ENCODE measurements at places on chromosomes 7 and 10.

- no peak for DNase-seq
Measured at GRCh38 chr10:34231441-34232180, 583.5 kb downstream of the PARD3 start.

GRCh38 chr10:45461034-45461433 is 87.0 kb downstream of the ALOX5 start:
- no peak for DNase-seq

DNA sequence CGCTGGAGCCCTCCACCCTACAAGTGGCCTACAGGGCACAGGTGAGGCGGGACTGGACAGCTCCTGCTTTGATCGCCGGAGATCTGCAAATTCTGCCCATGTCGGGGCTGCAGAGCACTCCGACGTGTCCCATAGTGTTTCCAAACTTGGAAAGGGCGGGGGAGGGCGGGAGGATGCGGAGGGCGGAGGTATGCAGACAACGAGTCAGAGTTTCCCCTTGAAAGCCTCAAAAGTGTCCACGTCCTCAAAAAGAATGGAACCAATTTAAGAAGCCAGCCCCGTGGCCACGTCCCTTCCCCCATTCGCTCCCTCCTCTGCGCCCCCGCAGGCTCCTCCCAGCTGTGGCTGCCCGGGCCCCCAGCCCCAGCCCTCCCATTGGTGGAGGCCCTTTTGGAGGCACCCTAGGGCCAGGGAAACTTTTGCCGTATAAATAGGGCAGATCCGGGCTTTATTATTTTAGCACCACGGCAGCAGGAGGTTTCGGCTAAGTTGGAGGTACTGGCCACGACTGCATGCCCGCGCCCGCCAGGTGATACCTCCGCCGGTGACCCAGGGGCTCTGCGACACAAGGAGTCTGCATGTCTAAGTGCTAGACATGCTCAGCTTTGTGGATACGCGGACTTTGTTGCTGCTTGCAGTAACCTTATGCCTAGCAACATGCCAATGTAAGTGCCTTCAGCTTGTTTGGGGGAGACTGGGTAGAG is at the start of gene COL1A2:
Gene COL1A2, plus strand, starts transcription at position 459 of the 704 bp plus-strand sequence. Its CDS starts 137 bp downstream, at position 596.
- peak; percentile 63 for DNase-seq

- DNase-seq, result no peak
Measured at GRCh38 chr7:98281757-98282606, 496 bp downstream of the BRI3 start.

- DNase-seq, result no peak
Measured at GRCh38 chr10:51433949-51434475, 265.4 kb downstream of the CSTF2T start.

DNA sequence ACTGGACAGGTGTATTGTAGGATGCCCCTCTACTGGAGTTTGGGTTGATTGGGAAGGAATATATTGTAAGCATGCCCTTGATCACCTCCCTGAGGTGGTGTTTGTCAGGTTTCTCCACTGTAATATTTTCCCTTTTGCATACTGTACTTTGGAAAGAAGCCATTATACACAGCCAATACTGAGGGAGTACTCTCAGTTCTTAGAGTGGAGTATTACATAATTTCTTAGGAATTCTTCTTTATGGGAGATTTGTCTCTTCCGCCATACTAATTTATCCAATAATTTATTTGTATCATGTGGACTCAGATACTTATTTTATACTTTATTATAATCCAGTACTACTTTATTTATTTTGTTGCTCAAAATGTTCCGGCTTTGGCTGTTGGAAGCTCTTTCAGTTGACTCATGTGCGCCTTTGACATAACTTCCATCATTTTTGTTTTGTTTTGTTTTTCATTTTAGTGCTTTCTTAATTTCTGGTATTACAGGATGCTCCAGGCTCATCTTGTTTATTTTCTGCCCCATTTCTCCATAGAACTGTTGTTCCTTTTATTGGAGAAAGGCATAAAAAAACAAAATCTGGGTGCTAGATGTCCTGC is 29.7 kb downstream of the MKLN1 start:
- no peak for DNase-seq

- no peak for DNase-seq
Measured at GRCh38 chr10:63711361-63711760, 190.2 kb downstream of the REEP3 start.

DNA sequence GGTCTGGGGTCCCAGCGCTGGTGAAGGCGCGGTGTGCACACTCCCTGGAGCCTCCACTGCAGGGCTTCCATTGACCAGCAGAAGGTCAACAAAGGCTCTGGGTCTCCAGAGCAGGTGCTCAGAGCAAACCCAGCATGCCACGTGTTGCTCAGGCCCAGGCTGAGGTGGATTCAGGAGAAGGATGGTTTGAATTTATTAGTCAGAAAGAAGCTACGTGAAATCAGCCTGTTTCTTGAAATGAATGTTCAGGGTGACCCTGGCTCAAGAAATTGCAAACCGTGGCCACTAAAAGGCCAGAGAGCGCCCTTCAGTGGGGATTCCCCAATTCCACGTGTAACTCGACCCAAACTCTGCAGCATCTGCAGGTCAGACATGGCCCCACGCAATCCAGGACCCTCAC is 82.7 kb upstream of the PFKP start:
- DNase-seq, result no peak

DNA sequence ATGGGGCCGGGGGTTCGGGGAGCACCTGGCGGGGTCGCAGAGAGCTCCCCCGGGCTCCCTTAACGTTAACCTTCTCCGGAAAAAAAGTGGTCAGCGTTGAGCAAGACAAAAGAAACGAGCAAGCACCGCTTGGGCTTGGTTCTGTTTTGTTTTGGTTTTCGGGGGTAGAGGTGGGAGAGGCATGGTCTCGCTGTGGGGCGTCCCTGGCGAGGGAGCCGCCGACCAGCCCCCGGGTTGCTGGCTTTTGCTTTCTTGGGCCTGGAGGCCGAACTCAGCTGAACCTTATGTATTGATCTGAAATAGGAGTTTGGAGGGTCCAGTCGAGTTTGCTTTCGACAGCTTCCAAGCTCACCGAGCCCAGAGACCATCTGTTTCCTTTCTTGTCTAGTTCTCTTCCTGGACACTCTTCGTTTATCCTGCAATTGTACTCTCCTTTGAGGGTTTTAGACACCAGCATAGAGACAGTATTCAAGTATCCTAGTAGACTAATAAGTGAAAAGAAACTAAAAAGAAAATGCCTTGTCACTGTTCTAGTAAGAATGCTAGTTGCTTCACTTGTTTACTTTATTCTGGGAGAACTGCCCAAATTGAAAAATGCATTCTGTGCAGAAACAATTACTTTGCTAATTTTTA is 980 bp downstream of the FHIP2A start:
- peak; percentile 21 for DNase-seq

GRCh38 chr10:110947061-110947595 is 27.7 kb downstream of the SHOC2 start:
- DNase-seq, result no peak

- DNase-seq, result no peak
Measured at GRCh38 chr7:23242935-23243334, 3.6 kb upstream of the GPNMB start.

- no peak for DNase-seq
Measured at GRCh38 chr10:79073784-79074432, 5.1 kb downstream of the ZMIZ1 start.

GRCh38 chr10:103638948-103639347 is 145.4 kb downstream of the NEURL1 start:
- no peak for DNase-seq

- DNase-seq, result no peak
Measured at GRCh38 chr7:50307368-50308032, 3.0 kb downstream of the IKZF1 start.

DNA sequence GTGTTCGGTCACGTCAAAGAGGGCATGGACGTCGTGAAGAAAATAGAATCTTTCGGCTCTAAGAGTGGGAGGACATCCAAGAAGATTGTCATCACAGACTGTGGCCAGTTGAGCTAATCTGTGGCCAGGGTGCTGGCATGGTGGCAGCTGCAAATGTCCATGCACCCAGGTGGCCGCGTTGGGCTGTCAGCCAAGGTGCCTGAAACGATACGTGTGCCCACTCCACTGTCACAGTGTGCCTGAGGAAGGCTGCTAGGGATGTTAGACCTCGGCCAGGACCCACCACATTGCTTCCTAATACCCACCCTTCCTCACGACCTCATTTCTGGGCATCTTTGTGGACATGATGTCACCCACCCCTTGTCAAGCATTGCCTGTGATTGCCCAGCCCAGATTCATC is 6.5 kb downstream of the PPIF start:
- no peak for DNase-seq

- no peak for DNase-seq
Measured at GRCh38 chr7:8823486-8823885, 390.1 kb downstream of the NXPH1 start.

- DNase-seq, result peak; percentile 65
Measured at GRCh38 chr10:103859161-103860086, 4.0 kb upstream of the SH3PXD2A start.

- DNase-seq, result no peak
Measured at GRCh38 chr7:131076032-131076431, 251.6 kb upstream of the MKLN1 start.

DNA sequence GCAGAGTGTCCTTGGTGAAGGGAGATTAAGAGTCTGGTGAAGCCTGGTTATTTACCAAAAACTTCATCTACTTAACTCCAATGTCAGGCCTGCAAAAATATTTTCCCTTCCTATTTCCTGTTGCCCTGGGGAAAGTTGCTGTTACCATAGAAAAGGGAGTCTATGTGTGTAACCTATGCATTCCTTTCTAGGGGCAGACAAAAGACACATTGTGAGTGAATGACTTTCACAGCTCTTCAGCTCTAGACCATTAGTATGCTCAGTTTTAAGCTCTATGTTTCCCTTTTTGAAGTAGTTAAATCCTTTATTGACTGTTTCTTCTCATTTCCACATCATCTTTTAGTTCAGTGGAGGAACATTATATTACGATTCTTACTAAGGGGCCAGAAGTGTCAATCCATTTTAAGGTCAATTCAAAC is 45.6 kb upstream of the SGCE start:
- DNase-seq, result peak; percentile 50

DNA sequence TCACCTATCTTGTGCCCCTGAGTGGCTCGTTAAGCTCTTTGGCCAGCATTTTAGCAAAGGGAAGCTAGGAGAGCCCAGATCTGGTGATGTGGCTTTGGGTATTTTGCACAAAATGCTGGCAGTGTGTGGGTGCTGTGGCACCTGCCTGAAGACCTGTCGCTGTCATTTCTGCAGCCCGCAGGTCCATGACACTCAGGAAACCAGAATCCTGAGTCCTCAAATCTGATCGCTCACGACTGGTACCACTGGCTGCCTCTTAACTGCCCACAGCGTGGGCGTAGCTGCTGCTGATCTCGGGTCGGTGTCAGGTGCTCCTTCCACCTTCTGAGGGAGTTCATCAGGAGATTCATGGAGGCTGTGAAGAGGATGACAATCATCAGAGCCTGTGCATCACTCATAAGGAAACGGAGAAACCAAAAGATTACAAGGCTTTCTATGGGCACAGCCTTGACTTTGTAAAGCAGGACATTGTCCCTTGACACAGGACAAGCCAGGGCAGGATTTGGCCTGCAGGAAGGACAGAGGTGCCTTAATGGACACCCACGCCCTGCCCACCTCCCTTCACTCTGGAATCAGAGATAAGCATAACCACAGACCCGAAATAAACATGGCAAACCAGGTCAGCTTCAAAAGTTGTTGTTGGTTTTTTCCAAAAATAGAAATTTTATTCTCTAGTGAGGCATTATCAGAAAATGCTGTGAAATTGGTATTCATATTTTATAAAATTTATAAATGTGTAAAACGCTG is 71.0 kb upstream of the STK17A start:
- DNase-seq, result no peak

DNA sequence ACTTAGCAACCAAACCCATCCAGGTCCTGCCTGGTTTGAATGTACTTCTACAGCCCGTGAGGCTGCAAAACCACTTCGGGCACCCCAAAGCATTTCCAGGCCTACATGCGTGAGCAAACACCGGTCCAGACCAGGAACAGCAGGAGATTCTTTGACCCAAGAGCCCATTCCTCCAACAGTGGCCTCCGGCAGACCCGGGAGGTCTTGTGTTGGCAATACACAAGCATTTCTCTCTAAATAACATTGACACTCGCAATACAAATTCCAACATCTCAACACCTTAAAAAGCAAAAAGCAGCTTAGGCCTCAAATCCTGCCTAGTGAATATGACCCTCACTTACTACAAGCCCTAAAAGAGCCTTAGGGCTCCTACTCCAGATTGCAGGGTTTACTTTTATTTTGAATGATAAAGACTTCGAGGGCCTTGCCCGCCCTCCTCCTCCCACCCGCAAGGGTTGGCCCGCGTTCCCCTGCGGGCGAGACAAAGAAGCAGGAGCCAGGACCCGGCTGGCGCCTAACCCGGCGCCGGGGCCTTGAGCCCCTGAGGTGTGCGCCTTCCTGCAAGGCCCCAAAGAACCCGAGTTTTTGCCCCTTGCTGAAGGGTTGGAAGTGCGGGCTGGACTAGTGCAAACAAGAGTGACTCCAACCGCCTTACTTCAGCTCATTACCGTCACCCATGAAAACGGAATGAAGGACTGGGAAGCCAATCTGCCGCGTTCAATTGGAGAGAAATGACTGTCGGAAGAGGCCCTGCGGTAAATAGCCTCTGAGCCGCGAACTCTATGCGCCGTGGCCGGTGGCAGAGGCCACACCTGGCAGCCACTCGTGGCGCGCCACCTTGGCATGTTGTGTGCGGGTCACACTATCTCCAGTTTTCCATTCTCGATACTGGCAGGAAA is 3.4 kb upstream of the DLX6 start:
- DNase-seq, result peak; percentile 23

- DNase-seq, result no peak
Measured at GRCh38 chr10:77518910-77519274, 118.7 kb downstream of the KCNMA1 start.

- no peak for DNase-seq
Measured at GRCh38 chr7:35467456-35467978, 213.6 kb upstream of the TBX20 start.

GRCh38 chr7:55548295-55548731 is 24.0 kb downstream of the VOPP1 start:
- DNase-seq, result no peak

DNA sequence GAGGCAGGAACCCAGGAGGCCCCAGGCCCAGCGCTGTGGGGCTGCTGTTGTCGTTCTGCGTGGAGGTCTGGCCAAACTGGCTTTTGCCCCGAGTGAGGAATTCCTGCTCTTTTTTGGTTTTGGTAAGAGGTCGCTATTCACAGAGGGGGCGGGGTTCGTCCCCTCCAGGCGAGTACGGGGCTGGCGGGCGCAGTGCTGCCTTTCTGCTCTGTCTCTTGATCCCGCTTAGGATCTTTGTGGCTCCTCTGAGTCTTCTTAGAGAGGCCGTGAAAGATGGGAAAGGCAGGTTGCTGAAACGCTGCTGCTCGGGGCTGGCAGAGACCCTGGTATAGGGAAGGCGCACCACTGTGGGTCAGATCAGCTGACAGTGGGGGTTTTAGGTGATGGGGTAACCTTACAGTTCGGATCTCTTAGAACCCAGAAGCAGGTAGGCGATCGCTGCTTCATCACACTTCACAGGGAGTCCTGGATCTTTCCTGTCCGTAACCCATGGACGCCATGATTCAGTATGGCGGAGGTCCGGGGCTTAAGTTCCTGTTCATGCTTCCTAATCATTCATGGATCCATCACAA is 136.7 kb downstream of the KIF20B start:
- no peak for DNase-seq

- DNase-seq, result no peak
Measured at GRCh38 chr7:126493801-126494200, 758.9 kb downstream of the GRM8 start.

- no peak for DNase-seq
Measured at GRCh38 chr10:61406242-61406641, 46.9 kb downstream of the TMEM26 start.

- DNase-seq, result no peak
Measured at GRCh38 chr7:156677374-156678054, 36.9 kb downstream of the RNF32 start.

- no peak for DNase-seq
Measured at GRCh38 chr7:134009314-134010110, 117.6 kb upstream of the LRGUK start.

All from neuronal stem cell (in vitro differentiated cells).